ENCODE measurements at places on chromosomes 13 and 19. TPM values are rescaled to one million over a fixed set of nuclear protein-coding genes. Genes with fewer than 3 reads are reported as not detected.

GRCh38 chr19:10454267-10454666 is 33.9 kb downstream of the PDE4A start:
- DNase-seq: peak; percentile 57

DNA sequence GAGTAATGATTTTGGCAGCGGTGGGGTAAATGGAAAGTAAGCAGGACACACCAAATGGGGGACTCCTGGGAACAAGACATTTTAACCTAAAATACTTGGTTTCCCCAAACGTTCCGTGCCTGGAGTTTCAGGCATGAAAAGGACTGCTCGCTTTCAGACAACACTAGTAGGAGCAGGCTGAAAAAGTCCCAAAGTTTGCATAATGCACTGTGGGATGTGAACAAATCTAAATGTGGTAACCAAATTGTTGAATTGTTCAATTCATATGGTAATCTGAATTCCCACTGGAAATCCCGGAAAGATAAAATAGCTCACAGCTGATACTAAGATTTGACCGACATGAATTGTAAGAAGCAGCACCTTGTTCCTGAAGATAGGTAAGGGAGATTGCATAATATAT is 467.2 kb upstream of the ARGLU1 start:
- DNase-seq: no peak

DNA sequence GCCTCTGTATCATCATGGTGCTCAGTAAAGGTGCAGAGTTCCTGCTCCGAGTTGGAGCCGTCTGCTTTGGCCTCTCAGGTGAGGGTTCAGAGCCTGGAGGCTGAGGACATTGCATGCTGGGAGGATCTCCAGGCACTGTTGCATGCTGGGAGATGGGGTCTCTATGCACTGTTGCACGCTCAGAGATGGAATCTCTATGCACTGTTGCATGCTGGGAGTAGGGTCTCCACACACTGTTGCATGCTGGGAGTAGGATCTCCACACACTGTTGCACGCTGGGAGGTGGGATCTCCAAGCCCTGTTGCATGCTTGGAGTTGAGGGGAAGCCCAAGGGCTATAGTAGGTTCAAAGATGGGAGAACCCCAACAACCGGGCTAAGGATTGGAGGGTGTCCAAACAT is 8.3 kb downstream of the CACNG6 start:
- no peak for DNase-seq

The SBK3 gene
- not detected for total RNA-seq

DNA sequence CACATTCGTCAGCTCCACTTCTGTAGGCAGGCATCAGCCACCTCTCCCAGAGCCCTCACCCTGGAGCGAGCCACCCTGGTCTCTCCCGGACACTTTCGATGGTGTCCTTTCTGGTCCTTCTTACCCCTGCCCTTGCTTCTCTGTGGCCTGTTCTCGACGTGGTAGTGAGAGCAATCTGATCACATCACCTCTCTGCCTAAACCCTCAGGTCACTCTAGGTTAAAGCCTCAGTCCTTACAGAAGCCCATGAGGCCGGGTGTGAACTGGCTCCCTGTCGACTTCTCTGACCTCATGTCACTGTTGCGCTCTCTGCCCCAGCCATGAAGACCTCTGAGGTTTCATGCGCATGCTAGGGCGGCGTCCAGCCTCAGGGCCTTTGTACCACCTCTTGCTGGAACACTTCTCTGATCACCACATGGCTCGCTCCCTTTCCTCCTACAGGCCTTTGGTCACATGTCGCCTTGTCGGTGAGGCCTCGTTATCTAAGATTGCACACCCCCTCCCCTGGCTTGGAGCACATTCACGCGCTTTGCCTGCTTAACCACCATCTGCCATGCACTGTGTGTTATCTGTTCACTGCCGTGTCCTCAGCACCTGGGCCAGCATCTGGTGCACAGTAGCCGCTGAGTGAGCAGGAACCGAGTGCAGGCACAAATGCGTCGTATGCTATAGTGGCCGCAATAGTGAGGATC is 101.5 kb downstream of the DPF1 start:
- DNase-seq: no peak

- no peak for DNase-seq
Measured at GRCh38 chr19:3233116-3233515, 8.7 kb downstream of the CELF5 start.

The CD209 gene
- total RNA-seq: not detected

- no peak for DNase-seq
Measured at GRCh38 chr19:47820410-47820809, 1.3 kb upstream of the CRX start.

GRCh38 chr13:53105890-53106289 is 77.3 kb downstream of the OLFM4 start:
- no peak for DNase-seq

The ATP12A gene
- total RNA-seq: not detected

The SHISA7 gene
- total RNA-seq: 3.2 TPM

- DNase-seq: no peak
Measured at GRCh38 chr19:32819419-32820400, 49.9 kb downstream of the SLC7A9 start.

DNA sequence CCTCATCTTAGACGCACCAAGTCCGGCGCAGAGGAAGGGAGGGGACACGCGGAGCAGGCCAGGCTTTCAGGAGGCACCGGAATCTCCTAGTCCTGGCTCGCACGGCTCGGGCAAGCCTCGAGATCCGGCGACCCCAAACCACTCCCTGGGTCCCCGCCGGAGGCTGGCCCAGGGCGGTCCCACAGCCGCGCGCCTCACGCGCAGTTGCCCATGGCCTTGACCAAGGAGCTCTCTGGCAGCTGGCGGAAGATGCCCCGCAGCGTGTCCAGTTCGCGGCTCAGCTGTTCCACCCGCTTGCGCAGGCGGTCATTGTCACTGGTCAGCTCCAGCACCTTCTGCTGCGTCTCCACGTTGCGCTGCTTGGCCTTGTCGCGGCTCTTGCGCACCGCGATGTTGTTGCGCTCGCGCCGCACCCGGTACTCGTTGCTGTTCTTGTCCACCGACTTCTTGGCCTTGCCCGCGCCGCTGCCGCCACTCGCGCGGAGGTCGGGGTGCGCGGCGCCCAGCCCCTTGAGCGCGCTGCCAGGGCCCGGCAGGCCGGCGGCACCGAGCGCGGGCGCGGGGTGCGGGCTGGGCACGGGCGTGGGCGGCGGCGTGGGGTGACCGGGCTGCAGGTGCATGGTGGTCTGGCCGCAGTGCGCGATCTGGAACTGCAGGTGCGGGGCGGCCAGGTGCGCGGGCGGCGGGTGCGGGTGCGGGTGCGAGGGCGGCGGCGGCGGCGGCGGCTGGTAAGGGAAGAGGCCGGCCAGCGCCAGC is 1.0 kb downstream of the CEBPA start:
- DNase-seq: peak; percentile 52

The ZNF729 gene
- not detected for total RNA-seq

- no peak for DNase-seq
Measured at GRCh38 chr19:30671622-30672051, 299.5 kb downstream of the ZNF536 start.

The ZNF429 gene
- total RNA-seq: 29.8 TPM

GRCh38 chr19:1961000-1961883 is 20.3 kb downstream of the CSNK1G2 start:
- no peak for DNase-seq

The NKG7 gene
- not detected for total RNA-seq

DNA sequence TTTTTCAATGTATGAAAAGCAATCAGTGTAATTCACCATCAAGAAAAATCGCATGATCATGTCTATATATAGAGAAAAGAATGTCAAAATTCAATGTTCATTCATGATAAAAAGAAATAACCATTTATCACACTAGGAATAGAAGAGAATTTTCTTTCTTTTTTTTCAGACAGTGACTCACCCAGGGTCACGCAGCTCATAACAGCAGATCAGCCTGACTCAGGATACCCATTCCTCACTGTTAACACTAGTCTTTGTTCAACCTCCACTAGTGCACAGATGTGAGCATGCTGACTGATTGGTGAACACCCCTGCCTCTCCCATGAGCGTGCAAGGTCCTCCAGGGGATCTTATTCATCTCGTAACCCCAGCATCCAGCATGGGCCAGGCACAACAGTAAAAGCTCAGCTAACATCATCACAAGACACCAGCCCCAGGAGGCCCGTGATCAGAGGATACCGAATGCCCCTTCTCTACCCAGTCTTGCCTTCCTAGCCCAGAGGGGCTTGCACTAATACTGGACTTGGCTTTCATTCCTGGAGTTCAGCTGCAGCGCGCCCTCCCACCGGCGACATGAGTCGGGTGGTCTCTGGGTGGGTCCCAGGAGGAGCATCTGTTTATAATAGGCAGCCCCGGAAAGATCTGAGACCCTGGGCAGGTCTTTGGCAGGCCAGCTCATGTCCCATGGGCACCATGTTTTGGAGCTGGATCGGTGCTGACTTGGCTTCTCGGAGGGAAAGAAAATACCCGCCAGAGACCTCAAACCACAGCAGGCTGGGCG is 539.5 kb upstream of the SLC10A2 start:
- DNase-seq: no peak

The ZNF607 gene
- total RNA-seq: 12.7 TPM

All from glutamatergic neuron (in vitro differentiated cells).